ENCODE measurements at places on chromosomes 3 and 15.

DNA sequence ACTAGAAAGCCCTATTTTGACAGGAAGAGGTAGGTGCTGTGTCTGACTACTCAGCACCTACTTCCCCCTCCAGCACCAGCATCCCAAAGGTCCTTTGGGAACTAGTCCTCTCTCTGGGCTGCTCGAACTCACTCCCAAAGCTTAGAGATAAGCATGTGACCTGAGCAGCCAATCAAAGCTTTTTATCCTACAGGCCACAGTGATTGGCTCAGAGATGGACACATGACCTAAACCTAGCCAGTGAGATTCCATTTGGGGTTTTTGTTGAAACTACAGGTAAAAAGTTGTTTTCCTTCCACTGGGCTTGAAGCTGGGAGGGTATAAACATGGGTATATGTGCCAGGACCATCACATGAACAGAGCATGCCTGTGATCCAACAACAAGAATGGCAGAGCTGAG, 186.5 kb upstream of the PPP2R3A start:
- H3K4me3 ChIP-seq: no peak overlapping the region
- H3K27ac ChIP-seq: no peak overlapping the region
- no peaks in the 10 kb centered on the region for H3K4me1 ChIP-seq
- H3K27me3 ChIP-seq: no peaks in the 10 kb centered on the region

GRCh38 chr15:38642689-38643270, 78.2 kb upstream of the RASGRP1 start:
- no peak for ATAC-seq
- H3K27me3 ChIP-seq: no peaks in the 10 kb centered on the region
- H3K36me3 ChIP-seq: no peaks in the 10 kb centered on the region
- H3K4me1 ChIP-seq: peaks cover 10% of the 10 kb centered on the region
- no peak overlapping the region for H3K4me3 ChIP-seq

DNA sequence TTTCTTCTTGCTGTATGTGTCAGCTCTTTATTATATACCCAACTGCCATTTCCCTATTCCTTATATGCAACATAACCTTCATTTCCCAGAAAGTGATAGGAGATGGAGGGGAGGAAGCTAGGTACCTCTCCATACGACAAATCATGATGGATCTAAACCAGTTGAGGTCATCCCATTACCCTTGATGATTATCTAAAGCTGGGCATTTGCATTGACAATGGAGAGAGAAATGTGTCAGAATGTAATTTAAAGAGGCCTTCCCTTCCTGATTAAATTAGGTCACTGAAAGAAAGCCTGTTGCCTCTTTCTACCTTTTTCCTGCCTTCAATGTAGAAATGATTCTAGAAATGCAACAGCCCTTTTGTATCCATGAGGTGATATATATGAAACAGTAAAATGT, 81.9 kb downstream of the SUCNR1 start:
- ATAC-seq: no peak
- H3K36me3 ChIP-seq: no peaks in the 10 kb centered on the region
- H3K27ac ChIP-seq: no peak overlapping the region
- H3K4me1 ChIP-seq: no peaks in the 10 kb centered on the region
- no peak overlapping the region for H3K4me3 ChIP-seq

- no peaks in the 10 kb centered on the region for H3K27me3 ChIP-seq
- no peak overlapping the region for H3K4me3 ChIP-seq
- no peak for ATAC-seq
- H3K4me1 ChIP-seq: no peaks in the 10 kb centered on the region
Measured at GRCh38 chr3:2362122-2362521, 263.5 kb downstream of the CNTN4 start.

DNA sequence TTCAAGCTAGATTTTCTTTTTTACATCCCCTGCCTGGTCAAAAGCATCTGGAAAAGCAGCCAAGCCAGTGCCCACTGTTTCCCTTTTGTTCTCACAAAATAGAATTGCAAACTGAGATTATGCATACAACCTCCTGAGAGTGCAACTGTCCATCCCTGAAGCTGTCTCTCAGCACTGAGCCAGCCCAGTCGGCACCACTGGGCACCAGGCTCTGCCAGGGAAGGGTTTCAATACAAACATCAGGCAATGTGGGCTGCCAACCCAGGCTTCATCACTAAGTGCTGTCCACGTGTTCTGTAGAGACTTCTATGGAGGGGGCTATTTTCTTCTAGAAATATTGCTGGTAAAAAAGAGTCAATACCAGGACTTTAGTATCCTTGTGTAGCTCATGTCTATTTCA, 356.3 kb upstream of the TBL1XR1 start:
- H3K36me3 ChIP-seq: no peaks in the 10 kb centered on the region
- H3K4me1 ChIP-seq: peaks cover 20% of the 10 kb centered on the region
- no peak for ATAC-seq
- H3K4me3 ChIP-seq: no peak overlapping the region

DNA sequence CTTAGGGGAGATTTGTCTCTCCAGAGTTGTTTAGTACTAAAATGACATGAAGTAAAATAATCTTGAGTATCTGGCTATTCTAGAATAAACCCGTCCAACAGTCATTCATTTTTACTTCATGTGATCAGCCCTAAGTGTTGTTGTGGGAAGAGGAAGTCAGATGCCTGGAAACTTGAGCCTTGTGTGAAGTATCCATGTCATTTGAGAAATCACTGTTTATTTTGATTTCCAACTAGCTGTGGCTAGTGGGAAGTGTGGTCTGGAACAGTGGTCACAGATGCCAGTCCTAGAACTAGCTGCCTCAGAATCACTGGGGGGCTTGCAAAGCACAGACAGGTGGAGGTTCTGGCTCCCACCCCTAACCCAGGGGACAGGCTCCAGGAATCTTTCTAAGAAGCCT, 77.7 kb upstream of the LIMD1 start:
- no peak overlapping the region for H3K4me3 ChIP-seq
- H3K27me3 ChIP-seq: no peaks in the 10 kb centered on the region
- H3K27ac ChIP-seq: no peak overlapping the region
- peaks cover 76% of the 10 kb centered on the region for H3K36me3 ChIP-seq
- H3K4me1 ChIP-seq: no peaks in the 10 kb centered on the region
- no peak for ATAC-seq

GRCh38 chr3:20146301-20146700, 39.7 kb downstream of the SGO1 start:
- H3K36me3 ChIP-seq: peaks cover 96% of the 10 kb centered on the region
- H3K27me3 ChIP-seq: no peaks in the 10 kb centered on the region
- H3K4me3 ChIP-seq: no peak overlapping the region
- no peaks in the 10 kb centered on the region for H3K4me1 ChIP-seq
- no peak overlapping the region for H3K27ac ChIP-seq
- no peak for ATAC-seq

DNA sequence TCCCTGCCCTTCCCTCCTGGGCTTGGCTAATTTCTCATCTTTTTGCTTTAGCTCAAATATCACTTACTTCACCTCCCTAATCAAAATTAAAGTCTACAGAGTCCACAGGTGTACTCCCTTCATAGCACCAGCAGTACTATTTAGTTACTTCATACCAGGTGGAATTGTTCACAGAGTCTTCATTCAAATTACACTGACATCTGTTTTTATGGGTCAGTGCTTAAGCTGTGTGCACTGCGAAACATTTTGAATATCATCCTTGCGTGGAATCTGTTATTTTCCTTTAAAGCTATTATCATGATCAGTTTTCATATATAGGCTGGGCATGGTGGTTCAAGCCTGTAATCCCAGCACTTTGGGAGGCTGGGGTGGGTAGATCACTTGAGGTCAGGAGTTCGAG, 2.7 kb upstream of the SERF2 start:
- H3K27me3 ChIP-seq: no peaks in the 10 kb centered on the region
- H3K4me3 ChIP-seq: no peak overlapping the region
- peaks cover 26% of the 10 kb centered on the region for H3K36me3 ChIP-seq
- no peak for ATAC-seq
- H3K4me1 ChIP-seq: peaks cover 11% of the 10 kb centered on the region

GRCh38 chr15:68997050-68997449, 17.4 kb upstream of the NOX5 start:
- H3K27me3 ChIP-seq: peaks cover 6% of the 10 kb centered on the region
- no peak for ATAC-seq
- no peak overlapping the region for H3K4me3 ChIP-seq
- H3K27ac ChIP-seq: no peak overlapping the region

- H3K4me3 ChIP-seq: no peak overlapping the region
- no peak for ATAC-seq
- no peak overlapping the region for H3K27ac ChIP-seq
Measured at GRCh38 chr15:78623786-78624497, 3.1 kb upstream of the CHRNA3 start.

DNA sequence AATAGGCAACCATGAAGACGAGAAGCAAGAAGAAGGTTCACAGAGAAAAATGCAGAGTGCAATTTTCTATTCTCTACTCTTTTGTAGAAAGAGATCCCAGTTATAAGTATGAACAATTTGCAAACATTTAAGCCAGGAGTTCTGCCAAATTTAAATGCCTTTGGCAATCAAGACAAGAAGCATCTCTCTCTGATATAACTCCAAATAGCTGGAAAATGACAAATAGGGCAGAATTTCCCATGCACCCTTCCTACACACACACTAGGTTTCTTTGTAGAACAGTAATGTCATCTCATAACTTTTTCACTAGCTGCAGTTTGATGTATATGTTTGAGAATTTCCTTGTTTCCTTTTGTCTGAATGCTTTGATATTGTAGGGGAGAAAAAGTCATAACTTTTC, 333.5 kb upstream of the AZI2 start:
- no peak for ATAC-seq
- H3K4me1 ChIP-seq: no peaks in the 10 kb centered on the region
- H3K4me3 ChIP-seq: no peak overlapping the region
- no peaks in the 10 kb centered on the region for H3K36me3 ChIP-seq

DNA sequence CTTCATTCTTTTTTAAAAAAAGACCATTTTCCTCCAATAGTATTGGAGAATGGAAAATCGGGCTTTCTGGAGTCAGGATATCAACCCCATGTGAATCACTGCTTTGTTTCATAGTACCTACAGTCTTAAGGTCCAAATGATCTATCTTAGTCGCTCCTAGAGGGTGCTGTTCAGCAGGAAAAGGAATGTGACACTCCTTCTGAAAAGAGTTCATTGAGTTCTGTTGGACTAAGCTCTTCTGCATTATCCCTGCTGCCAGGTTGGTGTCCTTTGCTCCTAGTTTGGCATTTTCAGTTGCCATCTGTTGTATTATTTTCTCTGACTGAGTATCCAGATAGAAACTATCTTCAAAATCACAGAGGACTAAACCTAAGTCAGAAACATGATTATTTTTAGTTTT, 57.2 kb downstream of the POLQ start:
- H3K36me3 ChIP-seq: peaks cover 6% of the 10 kb centered on the region
- H3K4me3 ChIP-seq: no peak overlapping the region
- no peak for ATAC-seq
- no peak overlapping the region for H3K27ac ChIP-seq
- H3K4me1 ChIP-seq: no peaks in the 10 kb centered on the region

DNA sequence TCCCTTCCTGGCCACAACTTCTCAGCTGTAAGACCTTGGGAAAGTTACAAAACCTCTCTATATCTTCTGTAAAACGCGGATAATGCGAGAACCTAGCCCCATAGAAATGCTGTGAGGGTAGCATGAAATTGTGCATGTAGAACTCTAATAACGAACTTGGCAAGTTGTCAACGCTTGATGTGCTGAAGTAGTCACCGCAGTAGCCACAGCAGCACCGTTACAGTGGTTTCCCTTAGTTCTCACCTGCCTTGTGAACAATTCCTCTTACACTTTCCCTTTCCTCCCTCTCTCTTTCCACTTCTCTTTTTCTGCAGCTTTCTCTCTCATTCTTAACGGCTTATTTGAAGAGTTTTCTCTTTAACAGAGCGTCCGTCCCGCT, 447 bp upstream of the SHQ1 start:
- peak overlapping the region; percentile 91 for H3K4me3 ChIP-seq
- H3K27me3 ChIP-seq: no peaks in the 10 kb centered on the region
- ATAC-seq: peak; percentile 32
- peak overlapping the region; percentile 80 for H3K27ac ChIP-seq
- H3K4me1 ChIP-seq: peaks cover 43% of the 10 kb centered on the region
- H3K36me3 ChIP-seq: peaks cover 11% of the 10 kb centered on the region

DNA sequence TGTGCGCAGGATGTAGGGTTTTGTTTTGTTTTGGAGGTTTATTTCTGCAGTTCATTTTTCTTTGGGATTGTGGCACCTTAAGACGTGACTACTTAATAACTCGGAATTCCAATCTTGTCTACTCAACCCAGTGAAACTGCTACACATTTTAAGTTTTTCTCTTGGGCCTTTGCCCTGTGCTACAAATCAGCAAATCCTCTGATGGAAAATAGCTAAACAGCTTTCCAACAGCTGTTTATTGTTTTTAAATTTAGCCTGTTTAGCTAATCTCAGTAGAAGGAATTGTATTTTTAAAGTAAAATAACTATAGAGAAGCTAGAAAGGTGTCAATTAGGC, 48.4 kb downstream of the OPA1 start:
- H3K36me3 ChIP-seq: peaks cover 10% of the 10 kb centered on the region
- H3K4me1 ChIP-seq: no peaks in the 10 kb centered on the region
- H3K4me3 ChIP-seq: no peak overlapping the region
- no peak overlapping the region for H3K27ac ChIP-seq
- ATAC-seq: no peak

DNA sequence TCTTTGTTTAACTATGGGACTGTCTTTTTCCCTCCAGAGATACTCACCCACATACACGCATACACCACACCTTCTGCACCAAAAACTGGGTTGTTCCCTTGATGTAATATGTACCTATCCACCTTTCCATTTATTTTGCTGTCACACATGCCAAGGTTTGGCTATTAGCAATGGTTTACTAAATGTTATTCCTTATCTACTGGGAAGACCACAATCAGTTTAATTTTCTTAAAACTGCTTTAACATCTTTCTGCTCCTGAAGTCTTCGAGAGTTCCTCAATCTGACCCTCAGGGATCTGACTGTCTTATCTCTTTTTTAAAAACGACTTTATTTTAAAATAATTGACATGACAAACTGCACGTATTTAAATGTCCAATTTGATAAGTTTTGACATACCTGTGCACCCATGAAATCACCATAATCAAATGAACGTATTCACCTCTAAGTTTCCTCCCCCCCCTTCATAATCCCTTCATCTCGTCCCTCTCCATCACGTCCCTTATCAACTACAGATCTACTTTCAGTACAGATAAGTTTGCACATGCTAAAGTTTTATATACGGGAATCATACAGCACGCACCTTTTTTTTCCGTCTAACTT, 805 bp upstream of the TRPM7 start:
- peak overlapping the region; percentile 90 for H3K27ac ChIP-seq
- no peaks in the 10 kb centered on the region for H3K27me3 ChIP-seq
- H3K4me1 ChIP-seq: peaks cover 26% of the 10 kb centered on the region
- H3K36me3 ChIP-seq: peaks cover 49% of the 10 kb centered on the region

GRCh38 chr3:46693038-46693891, at the start of gene ALS2CL:
Gene ALS2CL, minus strand, starts transcription at chr3:46693679. Its CDS starts 4,239 bp downstream, at chr3:46689440.
- peak; percentile 72 for ATAC-seq
- peak within 1 kb of the TSS; percentile 89 for H3K4me3 ChIP-seq
- peak within 1 kb of the TSS; percentile 75 for H3K27ac ChIP-seq
- H3K4me1 ChIP-seq: peaks cover 30% of the 10 kb centered on the region

- H3K27ac ChIP-seq: peak overlapping the region; percentile 81
- peaks cover 60% of the 10 kb centered on the region for H3K36me3 ChIP-seq
- peak; percentile 66 for ATAC-seq
- no peaks in the 10 kb centered on the region for H3K27me3 ChIP-seq
Measured at GRCh38 chr3:4409415-4409814, 57.7 kb downstream of the SUMF1 start.

All from activated T-helper 17 cell treated with anti-CD3 and anti-CD28 coated beads, Interleukin-2, amount 50 U/mL, for 72 hours (primary cell).